Lower lobe of right lung (tissue), 2 donors: ENCODE measurements at places on chromosomes 2 and 18. TPM values are rescaled to one million over a fixed set of nuclear protein-coding genes. Genes with fewer than 3 reads are reported as not detected.

DNA sequence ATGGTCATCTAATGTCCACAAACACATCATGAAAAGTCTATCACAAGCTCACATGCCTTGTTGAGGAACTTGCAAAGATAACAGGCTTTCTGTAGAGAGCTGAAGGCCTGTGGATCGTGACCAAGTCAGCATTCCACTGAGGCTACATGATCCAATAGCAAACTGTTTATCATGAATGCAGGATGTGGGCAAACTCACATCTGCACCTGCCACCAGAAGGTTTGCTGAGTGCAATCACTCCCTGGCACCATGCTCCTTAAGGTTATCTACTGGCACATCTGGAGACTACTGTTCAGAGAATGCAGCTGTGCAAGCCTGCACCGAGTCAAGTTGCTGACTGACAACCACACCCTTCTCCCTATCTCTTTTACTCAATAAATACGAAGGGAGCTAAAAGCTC is 67.3 kb upstream of the ACAA2 start:
- H3K36me3 ChIP-seq: no peaks in the 10 kb centered on the region
- H3K27me3 ChIP-seq: no peaks in the 10 kb centered on the region
- no peaks in the 10 kb centered on the region for H3K4me1 ChIP-seq
- H3K4me3 ChIP-seq: no peak overlapping the region
- no peak overlapping the region for H3K27ac ChIP-seq

DNA sequence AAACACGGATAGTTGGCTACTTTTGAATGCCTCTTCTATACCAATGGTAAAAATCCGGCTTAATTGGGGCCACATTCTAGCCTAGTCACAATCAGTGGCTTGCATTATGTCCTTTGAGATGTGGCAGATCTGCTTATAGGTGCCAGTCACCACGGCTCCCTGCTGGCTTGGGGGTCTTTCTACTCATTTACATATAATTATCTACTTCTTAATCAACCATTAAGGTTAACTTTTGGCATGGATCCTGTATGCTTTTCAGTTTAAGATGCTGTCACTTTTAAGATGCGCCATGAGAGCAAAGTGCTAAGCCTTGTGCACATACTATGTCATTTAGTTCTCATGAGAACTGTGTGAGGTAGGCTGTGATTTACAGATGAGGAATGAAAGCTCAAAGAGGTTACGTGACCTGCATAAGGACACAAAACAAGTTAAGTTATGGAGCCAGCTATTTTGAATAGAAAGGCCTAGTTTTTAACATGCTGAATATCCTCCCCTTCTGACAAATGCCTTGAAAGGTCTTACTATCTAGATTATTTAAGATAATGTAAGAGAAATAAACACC is 4.1 kb downstream of the NEDD4L start:
- H3K27ac ChIP-seq: no peak overlapping the region
- no peak overlapping the region for H3K4me3 ChIP-seq
- H3K36me3 ChIP-seq: no peaks in the 10 kb centered on the region
- DNase-seq: no peak
- H3K27me3 ChIP-seq: no peaks in the 10 kb centered on the region
- peaks cover 42% of the 10 kb centered on the region for H3K4me1 ChIP-seq

DNA sequence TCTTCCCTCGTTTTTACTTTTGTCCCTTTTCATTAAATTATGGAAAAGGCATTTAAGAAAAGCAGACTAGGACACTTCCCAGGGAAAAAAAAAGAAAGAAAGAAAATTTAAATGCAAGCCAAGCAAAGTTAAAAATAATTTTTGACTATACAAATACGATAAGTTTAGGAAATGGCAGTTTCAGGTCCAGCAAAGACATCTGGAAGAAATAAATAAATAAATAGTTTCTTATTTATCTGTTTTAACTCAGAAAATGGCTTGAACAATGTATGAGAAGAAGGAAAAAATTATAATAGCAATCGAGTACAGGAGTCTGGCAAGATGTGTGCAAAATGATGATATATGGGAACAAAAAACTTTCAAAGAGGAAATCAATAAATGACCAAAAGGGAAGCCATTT is 114.6 kb upstream of the NCKAP5 start:
- no peaks in the 10 kb centered on the region for H3K36me3 ChIP-seq
- no peak overlapping the region for H3K4me3 ChIP-seq
- H3K27ac ChIP-seq: no peak overlapping the region
- no peak for DNase-seq

GRCh38 chr2:158968396-158969161 is at the start of gene TANC1:
Gene TANC1 (plus strand): TSS chr2:158968640. CDS start chr2:159065911, 97,271 bp downstream.
- H3K4me1 ChIP-seq: peaks cover 34% of the 10 kb centered on the region
- DNase-seq: peak; percentile 96

- H3K4me3 ChIP-seq: no peak overlapping the region
- no peaks in the 10 kb centered on the region for H3K36me3 ChIP-seq
- no peak for DNase-seq
- H3K27ac ChIP-seq: no peak overlapping the region
- H3K27me3 ChIP-seq: no peaks in the 10 kb centered on the region
These were observed 657.2 kb downstream of the IRS1 start for GRCh38 chr2:226142463-226142862.

- no peaks in the 10 kb centered on the region for H3K4me1 ChIP-seq
- peaks cover 47% of the 10 kb centered on the region for H3K36me3 ChIP-seq
- DNase-seq: no peak
- no peak overlapping the region for H3K4me3 ChIP-seq
- no peaks in the 10 kb centered on the region for H3K27me3 ChIP-seq
- H3K27ac ChIP-seq: no peak overlapping the region
These were observed 17.3 kb downstream of the D2HGDH start for GRCh38 chr2:241751776-241752175.

DNA sequence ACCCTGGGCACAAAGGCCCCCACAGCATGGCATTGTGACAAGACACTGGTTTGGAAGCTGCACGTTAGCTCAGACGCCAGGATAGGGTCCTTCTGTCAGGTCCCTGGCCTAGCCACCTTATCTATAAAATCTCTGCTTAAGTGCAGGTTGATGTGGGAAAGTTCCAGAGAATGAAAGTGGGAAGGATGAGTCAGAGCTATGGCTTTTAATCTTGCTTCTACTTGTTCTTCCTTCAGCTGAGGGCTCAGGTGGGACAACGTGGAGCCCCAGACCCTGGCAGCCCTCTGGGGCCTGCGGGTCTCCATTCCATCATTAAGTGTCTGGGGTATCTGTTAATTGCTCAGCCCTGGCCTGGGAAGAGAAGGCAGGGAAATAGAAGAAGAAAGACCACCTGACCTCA is 64.5 kb downstream of the CELF4 start:
- H3K4me3 ChIP-seq: no peak overlapping the region
- no peaks in the 10 kb centered on the region for H3K27me3 ChIP-seq
- no peak overlapping the region for H3K27ac ChIP-seq
- H3K36me3 ChIP-seq: no peaks in the 10 kb centered on the region
- H3K4me1 ChIP-seq: no peaks in the 10 kb centered on the region

GRCh38 chr2:164793529-164793928 is 48.1 kb downstream of the COBLL1 start:
- H3K36me3 ChIP-seq: no peaks in the 10 kb centered on the region
- H3K27ac ChIP-seq: no peak overlapping the region
- peaks cover 17% of the 10 kb centered on the region for H3K4me1 ChIP-seq
- DNase-seq: no peak

DNA sequence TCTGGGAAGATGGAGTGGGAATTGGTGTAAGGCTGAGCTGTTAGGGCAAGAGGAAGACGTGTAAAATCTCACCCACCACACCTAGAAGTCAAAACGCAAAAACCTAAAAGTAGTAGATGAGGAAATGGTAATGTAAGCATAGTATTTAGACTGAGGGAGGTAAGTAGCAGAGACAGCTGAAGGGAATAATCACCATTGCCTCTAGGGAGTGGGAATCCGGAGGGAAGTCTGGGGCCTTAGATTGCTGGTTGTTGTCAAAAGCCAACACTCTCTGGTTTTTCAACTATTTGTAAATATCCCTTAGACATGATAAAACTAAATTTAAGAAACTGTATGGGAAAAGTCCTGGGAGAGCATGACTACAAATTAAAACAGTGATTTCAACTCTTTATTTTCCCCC is 28.7 kb upstream of the MYCN start:
- peaks cover 22% of the 10 kb centered on the region for H3K4me1 ChIP-seq
- no peaks in the 10 kb centered on the region for H3K27me3 ChIP-seq
- no peak for DNase-seq
- H3K27ac ChIP-seq: no peak overlapping the region
- H3K36me3 ChIP-seq: no peaks in the 10 kb centered on the region

DNA sequence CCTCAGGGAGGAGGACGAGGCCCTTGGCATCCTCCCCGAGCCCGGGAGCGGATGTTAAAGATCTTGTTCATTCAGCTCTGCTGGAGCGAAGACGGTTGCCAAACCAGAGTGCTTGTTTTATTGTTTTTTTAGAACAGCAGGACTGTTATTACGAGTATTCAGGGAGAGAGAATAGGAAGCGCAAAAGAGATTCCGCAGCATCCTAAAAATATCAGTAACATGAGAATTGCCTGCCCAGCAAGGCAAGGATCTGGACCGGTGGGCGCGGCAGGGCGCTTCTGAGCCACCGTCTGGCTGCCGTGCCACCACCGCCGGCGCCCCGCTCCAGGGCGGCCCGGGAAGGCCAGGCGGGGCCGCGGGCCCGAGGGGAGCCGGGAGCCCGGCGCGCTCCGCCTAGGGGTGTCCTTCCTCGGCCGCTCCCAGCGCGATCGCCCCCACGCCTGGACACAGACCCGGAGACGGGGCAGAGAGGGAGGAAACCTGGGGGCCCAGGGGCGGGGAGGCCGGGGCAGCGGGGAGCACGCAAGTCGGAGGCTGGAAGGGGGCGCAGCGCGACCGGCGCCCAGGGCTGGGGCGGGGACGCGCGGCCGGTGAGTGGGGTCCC is 843 bp downstream of the CYS1 start:
- H3K27ac ChIP-seq: peak overlapping the region; percentile 73
- H3K4me1 ChIP-seq: peaks cover 19% of the 10 kb centered on the region
- peak overlapping the region; percentile 53 for H3K4me3 ChIP-seq
- DNase-seq: peak; percentile 46
- peaks cover 69% of the 10 kb centered on the region for H3K27me3 ChIP-seq
- H3K36me3 ChIP-seq: no peaks in the 10 kb centered on the region

DNA sequence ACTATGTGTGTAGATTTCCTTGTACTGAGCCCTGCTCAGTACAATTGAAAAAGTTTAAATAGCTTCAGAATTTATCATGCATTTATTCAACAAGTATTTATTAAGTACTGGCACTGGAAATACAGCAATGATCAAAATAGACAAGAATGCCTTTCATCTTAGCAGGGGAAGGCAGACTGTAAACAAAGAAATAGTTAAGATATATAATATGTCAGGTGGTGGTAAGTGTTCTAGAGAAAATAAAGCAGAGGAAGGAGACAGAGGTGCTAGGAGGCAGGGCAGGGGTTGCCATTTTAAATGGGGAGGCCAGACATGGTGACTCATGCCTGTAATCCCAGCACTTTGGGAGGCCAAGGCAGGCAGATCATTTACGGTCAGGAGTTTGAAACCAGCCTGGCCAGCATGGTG is 13.6 kb upstream of the LIPG start:
- no peak overlapping the region for H3K4me3 ChIP-seq
- H3K4me1 ChIP-seq: no peaks in the 10 kb centered on the region
- no peaks in the 10 kb centered on the region for H3K36me3 ChIP-seq
- no peak overlapping the region for H3K27ac ChIP-seq
- H3K27me3 ChIP-seq: no peaks in the 10 kb centered on the region

DNA sequence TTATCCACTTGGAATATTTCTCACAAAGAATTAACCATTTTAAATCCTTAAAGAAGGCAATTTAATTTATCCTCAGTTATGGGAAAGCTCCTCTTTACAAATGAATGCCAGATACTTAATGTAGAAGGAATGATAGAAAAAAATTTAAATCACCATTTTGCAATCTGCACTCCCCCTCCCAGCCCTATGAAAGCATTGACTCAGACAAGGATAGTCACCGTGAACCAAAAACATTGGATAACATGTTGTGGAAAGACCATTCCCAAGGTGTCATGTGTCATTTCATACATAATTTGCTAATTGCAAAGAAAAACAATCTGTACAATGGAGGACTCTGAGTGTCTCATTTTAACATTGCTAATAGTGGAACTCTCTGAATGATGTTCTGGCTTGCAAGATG is 421.0 kb downstream of the TXNL1 start:
- no peak overlapping the region for H3K27ac ChIP-seq
- H3K36me3 ChIP-seq: no peaks in the 10 kb centered on the region
- H3K4me3 ChIP-seq: no peak overlapping the region
- no peaks in the 10 kb centered on the region for H3K27me3 ChIP-seq
- no peak for DNase-seq
- H3K4me1 ChIP-seq: no peaks in the 10 kb centered on the region

- no peak overlapping the region for H3K27ac ChIP-seq
- H3K36me3 ChIP-seq: no peaks in the 10 kb centered on the region
- no peaks in the 10 kb centered on the region for H3K4me1 ChIP-seq
- no peak for DNase-seq
These were observed 134.9 kb downstream of the PTH2R start for GRCh38 chr2:208541461-208541988.

DNA sequence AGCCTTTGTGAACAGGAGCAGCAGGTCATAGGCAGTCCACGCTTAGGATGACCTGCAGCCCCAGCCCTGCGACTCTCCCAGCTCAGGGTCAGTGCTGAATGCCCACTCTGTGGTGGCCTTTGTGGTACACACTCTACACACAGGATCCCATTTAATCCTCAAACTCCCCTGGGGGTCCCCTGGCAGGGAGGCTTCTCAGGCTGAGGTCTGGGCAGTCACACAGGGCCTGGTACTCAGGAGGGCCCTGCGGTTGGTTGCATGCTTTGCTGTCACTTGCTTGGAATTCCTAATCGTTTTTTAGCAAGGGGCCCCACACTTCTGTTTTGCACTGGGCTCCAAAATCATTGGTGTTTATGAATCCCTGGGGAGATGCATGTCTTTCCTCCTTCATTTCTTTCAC is 113.0 kb downstream of the EML6 start:
- no peaks in the 10 kb centered on the region for H3K36me3 ChIP-seq
- H3K27me3 ChIP-seq: no peaks in the 10 kb centered on the region
- no peaks in the 10 kb centered on the region for H3K4me1 ChIP-seq
- no peak overlapping the region for H3K4me3 ChIP-seq
- H3K27ac ChIP-seq: no peak overlapping the region
- no peak for DNase-seq

DNA sequence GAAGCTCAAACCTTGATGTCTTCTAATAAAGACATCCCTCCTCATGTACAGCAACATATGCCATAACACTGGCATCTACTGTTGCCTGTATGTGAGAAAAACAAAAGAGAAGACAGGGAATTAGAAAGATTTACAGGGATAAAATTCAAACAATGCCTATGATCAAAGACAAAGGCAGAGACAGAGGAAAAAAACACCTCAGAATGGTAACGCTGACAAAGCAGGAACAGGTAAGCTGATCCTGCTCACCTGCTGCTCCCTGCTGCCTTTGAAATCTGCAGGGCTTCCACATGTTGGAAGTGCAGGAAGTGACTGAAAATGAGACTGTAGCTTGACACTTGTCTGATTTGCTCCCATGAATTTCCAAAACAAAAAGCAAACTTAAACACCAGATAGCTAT is 90.2 kb upstream of the DNAJC10 start:
- H3K36me3 ChIP-seq: no peaks in the 10 kb centered on the region
- H3K4me1 ChIP-seq: no peaks in the 10 kb centered on the region
- H3K27ac ChIP-seq: no peak overlapping the region
- DNase-seq: no peak
- no peaks in the 10 kb centered on the region for H3K27me3 ChIP-seq

GRCh38 chr18:65073060-65073550 is 677.7 kb upstream of the CDH7 start:
- DNase-seq: no peak
- no peaks in the 10 kb centered on the region for H3K27me3 ChIP-seq
- no peaks in the 10 kb centered on the region for H3K4me1 ChIP-seq
- no peak overlapping the region for H3K27ac ChIP-seq
- no peaks in the 10 kb centered on the region for H3K36me3 ChIP-seq
- no peak overlapping the region for H3K4me3 ChIP-seq

DSC2 gene
- 17.6 TPM for total RNA-seq

CERKL gene
- total RNA-seq: 1.7 TPM

C2orf80 gene
- total RNA-seq: not detected
